T-helper 2 cell (primary cell): ENCODE measurements at places on chromosomes 12 and 14.
A peak's percentile ranks its signal among the peaks of the same experiment; 100 is the strongest.

DNA sequence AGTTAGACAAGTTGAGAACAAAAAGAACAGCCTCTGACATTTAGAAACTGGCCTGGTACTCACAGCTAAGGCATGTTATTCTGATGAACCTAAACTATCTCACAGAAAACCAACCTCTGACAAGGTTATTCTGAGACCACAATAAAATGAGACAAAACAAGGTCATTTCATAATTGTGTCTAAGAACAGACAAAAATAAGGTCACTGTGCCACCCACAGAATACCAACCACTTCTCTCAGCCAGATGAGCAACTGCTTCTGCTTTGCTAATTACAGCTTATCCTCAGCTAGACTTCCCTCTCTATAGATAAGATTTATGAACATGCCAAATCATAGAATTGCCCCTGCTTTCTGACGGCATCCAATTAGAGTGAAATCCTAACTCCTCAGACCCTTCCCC is 52.2 kb upstream of the CRACR2A start:
- DNase-seq: no peak

DNA sequence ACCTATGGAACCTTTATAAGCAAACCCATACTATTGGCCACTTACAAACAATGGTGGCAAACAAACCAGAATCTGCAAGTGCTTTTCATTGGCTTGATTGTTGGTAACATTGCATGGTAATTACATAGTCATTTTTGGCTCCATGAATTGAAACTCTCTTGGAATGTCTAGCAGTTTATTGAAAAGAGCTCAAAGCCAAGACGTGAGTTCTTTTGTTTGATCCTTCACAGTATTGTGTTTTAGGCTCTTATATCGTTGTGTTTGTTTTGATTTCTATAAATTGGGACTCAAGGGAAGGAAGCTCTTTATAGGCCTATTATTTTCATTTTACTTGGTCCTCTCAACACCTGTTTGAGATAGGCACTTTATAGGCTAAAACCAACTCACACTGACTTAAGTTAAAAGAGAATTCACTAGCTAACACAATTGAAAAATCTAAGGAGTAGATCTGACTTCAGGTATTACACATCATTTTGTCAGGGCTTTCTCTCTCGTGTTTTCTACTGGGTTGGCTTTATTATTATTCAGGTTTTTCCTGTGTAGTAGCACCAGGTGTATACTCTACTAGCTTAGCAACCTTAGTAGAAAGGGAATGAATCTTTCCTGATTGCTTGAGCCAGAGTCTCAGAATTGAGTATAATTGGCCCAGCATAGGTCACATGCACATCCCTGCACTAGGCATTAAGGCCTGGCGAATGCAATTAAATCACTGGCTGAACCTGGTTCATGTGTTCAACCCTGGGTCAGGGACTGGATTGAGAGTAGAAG is 341.4 kb downstream of the RAD51B start:
- DNase-seq: no peak

DNA sequence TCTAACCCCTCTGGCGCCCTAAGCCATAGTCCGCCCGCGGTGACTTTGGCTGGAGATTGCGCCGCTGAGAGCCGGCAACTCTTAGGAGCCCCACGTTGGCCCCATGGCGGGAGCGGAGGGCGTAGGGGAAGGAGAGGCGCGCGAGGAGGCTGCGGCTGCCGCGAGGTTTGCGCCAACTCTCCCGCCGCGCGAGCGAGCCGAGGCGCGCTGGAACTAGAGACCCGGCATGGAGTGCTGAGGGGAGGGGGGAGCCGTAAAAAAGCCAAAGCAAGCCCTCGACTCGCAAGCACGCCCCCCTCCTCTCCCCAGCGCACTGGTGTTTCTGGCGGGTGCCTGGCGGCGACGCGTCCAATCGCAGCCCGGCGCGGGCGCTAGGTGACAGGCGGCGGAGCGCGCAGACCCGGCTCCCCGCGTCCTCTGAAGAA is at the start of gene SYT10:
SYT10 (minus strand) TSS at position 233 of the 425 bp plus-strand sequence. CDS start 297 bp downstream, outside the sequence.
- peak; percentile 23 for DNase-seq

DNA sequence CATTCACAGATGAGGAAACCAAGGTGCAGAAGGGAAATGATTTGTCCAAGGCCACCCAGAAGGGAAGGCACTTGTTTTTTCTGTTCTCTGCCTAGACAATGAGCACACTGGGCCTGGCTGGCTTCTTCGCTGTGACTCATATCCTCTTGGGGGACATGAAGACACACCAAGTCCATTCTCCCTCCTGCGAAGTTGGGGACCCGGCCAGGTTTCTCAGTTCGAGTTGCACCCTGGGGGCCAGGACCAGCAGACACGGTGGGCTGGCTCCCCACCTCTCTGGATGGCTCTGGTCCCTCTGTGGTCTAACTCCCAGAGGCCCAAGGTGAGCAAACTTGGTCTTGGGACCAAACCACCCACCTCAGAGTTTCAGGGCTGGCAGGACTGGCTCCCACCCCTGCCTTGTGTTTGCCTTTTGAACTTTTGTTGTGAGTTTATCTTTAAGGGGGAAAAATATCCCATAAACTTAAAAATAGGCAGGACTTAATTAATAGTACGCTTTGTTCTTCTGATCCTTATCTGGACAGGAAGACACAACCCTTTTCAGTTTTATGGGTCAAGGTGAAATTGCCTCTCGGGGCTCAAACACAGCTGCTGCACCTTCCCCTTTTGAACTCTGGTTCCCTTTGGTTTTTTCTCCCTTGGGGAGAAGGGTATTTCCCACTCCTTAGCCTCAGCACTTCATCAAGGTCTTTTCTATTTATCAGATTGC is 9.0 kb upstream of the MLEC start:
- DNase-seq: no peak

GRCh38 chr12:22256605-22257004 is 77.9 kb downstream of the ST8SIA1 start:
- no peak for DNase-seq

DNA sequence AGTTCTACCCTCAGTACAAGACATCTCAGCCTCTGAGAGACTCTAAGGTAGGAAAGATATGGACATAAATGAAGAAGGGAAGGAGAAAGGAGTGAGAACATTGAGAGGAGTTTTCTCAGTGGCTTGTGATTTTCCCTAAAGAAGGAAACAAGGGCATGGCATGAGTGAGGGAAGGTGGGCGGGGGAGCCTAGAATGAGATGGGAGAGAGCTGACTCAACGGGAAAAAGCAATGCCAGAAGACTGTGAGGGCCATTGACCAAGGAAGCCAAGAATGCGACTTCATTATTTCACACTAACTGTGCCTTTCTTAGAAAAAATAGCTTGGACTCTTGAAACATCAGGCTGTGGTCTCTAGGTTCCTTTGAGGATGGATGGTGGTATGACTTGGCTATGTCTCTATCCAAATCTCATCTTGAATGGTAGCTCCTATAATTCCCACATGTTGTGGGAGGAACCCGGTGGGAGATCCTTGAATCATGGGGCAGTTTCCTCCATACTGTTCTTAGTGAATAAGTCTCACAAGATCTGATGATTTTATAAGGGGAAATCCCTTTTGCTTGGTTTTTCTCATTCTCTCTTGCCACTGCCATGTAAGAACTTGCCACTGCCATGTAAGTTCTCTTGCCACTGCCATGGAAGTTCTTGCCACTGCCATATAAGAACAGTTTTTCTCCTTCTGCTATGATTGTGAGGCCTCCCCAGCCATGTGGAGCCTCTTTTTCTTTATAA is 279.6 kb downstream of the NUAK1 start:
- no peak for DNase-seq

- DNase-seq: no peak
These were observed 20.7 kb downstream of the RBM19 start for GRCh38 chr12:113945174-113946173.

- DNase-seq: no peak
These were observed 169.0 kb downstream of the PRIMA1 start for GRCh38 chr14:93619176-93619793.

- no peak for DNase-seq
These were observed 3.0 kb downstream of the KIF5A start for GRCh38 chr12:57552835-57553313.

GRCh38 chr14:79443602-79444001 is 767.7 kb downstream of the DIO2 start:
- DNase-seq: no peak

DNA sequence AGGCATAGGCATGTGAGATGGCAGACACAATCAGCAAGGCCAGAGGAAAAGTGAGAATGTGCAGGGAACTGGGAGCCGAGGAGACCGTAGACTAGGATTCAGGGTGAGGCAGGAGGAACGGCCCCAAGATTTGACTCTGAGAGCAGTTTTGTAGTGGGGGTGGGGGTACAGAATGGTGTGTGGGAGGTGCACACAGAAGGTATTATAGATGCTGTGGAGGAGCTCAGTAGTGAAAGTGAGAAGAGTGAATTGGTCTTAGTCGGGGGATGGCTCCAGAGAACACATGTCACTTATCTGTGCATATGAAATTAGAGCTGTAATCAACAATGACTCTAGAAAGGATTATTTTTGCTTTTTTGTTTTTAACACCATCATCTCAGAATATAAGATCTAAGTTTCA is 11.9 kb downstream of the ZNF664 start:
- DNase-seq: no peak

- no peak for DNase-seq
These were observed 262.1 kb downstream of the FBXL14 start for GRCh38 chr12:1332327-1332726.

DNA sequence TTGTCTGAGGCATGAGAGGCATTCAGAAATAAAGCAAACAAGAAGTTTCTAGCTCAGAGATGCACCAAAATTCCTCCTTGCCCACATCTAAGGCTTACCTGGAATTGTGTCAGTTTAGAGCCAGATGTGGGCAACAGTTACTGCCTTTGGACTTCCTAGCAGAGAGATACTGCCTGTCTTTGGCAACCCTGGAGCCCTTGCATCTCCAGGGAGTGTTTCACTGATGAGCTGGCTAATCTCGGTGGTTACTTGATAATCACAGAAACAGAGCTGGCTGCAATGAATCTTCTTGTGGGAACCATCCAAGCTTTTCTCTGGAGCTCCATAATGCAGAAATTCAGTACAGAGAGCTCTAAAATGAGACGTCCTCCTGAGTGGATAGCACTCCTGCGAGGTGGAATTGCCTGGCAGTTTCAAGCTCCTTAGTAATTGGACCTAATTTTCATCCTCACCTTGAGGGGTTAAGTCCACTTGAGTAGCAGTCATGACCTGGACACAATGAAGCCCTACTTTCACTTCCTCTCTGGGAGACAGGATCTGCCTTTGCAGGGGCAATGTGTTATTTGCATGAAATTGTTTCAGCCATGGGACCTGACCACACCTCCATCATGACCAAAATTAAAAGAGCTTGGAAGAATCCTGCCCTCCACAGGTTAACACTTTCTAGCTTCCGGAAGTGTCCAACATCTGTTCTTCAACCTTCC is 108.8 kb upstream of the ARHGAP5 start:
- DNase-seq: no peak

GRCh38 chr12:26106347-26106746 is 18.5 kb downstream of the BHLHE41 start:
- DNase-seq: no peak

- DNase-seq: no peak
These were observed 217.5 kb upstream of the PELI2 start for GRCh38 chr14:55900749-55901148.

DNA sequence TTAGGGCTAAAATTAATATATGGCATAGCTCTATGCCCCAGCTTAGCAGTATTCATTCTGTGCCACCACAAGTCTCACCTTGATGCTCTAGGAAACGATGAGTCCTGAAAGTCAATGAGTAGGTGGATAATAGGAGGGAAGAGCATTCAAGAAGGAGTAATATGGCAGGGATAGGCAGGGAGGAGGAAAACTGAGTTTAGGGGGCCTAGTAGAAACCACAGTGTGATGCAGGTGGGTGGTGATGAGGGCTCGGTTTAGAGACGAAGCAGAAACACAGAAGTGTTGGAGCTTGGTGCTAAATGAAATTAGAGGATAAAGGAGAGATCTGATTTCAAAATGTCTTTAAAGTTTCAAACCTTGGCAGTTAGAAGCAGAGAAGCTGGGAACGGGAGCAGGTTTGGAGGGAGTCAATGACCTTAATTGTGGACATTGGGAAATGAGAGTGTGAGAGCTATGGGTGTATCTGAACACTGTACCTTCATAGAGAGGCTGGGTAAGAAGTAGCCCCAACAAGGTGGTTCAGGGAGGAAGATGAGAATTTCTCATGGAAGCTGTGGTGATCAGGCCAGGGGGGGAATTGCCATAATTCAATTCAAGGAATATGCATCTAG is 144.7 kb upstream of the CPSF6 start:
- no peak for DNase-seq

DNA sequence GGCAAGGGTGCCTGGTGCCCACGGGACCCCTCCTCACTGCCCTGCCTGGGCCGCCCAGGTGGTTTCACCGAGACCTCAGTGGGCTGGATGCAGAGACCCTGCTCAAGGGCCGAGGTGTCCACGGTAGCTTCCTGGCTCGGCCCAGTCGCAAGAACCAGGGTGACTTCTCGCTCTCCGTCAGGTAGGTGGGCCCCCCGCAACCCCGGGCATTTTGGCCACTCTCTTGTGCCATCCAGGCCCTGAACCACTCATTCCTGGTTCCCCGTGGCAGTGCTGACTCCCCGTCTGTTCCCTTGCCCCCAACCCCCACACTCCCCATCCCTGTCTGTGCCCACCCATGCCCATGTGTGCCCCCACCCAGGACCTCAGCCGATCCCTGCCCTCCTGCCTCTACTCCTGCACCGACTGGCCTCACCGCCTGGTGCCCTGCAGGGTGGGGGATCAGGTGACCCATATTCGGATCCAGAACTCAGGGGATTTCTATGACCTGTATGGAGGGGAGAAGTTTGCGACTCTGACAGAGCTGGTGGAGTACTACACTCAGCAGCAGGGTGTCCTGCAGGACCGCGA is 480 bp downstream of the PTPN6 start:
- peak; percentile 53 for DNase-seq

DNA sequence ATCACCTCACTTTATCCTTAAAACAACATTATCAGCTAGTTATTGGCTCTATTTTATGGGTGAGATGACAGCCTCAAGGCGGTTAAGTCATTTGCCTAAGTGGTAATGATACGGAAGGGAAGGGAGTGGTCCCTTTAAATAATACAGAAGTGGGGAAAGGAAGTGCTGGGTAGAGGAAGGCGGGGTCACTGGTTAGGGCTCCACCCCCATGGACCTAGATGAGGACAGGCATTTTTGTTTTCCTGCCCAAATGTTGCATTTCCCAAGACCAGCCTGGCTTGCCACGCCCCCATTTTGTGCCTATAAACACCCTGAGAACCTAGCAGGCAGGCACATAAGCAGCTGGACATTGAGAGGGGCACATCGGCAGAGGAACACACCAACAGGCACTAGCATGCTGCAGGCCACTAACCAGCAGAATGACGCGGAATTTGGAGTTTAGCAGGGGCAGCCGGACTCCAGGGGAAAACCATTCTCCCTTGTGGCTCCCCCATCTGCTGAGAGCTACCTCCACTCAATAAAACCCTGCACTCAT is 100.9 kb downstream of the EPS8 start:
- no peak for DNase-seq

- no peak for DNase-seq
These were observed 212.3 kb upstream of the NUDT4 start for GRCh38 chr12:93165384-93165932.
